ENCODE measurements at places on chromosomes 7 and 10.

- DNase-seq = no peak
These were observed 90.5 kb upstream of the FERD3L start for GRCh38 chr7:19235680-19236079.

GRCh38 chr10:72291019-72291532, 17.4 kb downstream of the DDIT4 start:
- DNase-seq = no peak

DNA sequence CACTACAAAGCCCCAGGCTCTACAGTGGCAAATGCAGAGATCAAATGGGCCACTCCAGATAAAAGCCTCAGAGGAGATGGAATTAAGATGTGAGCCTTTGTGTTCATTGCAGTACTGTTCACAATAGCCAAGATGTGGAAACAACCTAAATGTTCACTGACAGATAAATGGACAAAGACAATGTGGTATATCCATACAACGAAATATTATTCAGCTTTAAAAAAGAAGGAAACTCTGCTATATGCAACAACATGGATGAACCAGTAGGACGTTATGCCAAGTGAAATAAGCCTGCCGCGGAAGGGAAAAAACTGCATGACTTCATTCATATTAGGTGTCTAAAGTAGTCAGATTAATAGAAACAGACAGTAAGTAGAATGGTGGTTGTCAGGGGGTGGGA, 170.5 kb upstream of the TBX20 start:
- no peak for DNase-seq

DNA sequence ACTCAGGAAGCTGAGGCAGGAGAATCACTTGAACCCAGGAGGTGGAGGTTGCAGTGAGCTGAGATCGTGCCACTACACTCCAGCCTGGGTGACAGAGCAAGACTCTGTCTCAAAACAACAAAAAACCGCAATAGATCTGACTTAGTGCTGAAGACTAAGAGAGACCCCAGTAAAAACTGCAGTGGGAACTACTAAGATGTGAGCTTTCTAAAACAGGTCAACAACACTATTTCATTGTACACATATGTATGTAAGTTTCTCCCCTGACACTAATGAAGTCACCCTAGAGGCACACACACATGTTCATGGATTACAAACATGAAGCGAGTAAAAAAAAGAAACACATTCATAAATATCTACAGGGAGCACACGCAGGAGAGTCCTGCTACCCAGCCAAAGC, 68.3 kb downstream of the PDE1C start:
- DNase-seq = no peak

GRCh38 chr7:76294344-76295024, 8.0 kb upstream of the HSPB1 start:
- peak; percentile 91 for DNase-seq

- no peak for DNase-seq
These were observed 447.8 kb downstream of the INHBA start for GRCh38 chr7:41255113-41255512.

DNA sequence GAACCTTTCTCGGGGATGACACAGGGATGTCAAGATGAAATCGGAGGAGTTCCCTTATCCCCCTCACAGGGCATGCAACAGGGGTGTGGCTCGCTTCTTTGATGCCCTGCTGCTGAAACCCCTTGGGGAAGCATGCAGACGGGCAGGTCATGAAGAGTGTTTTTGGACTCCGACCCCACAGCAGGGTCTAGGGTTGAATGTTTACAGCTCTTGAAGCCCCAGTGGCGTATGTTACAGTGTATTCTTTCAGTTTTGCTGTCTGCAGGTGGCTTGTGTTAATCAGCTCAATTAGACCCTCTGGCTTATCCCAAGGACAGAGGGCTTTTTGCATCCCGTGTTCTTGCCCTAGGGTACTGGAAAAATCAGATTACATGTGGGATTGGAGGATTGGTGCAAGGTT, 446.5 kb downstream of the LRMDA start:
- DNase-seq = no peak

DNA sequence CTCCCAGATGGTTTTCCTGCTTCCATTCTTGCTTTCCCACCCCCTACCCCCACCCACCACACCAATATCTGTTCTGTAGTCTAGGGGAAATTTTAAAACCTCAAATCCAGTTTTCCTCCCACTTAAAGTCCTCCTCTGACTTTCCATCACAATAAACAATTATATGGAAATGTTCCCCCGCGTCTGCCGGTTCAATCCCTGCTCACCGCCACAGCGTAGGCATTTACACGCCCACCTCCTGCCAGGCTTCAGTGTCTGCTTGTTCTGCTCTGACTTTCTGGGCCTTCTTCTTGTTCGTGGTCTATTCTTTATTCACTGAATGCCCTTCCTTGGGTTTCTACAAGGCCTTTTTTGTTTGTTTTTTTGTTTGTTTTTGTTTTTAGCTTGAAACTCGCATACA, 633.0 kb upstream of the MKI67 start:
- no peak for DNase-seq

- no peak for DNase-seq
These were observed 433.6 kb downstream of the ACTR3B start for GRCh38 chr7:153193144-153193595.

- DNase-seq = no peak
These were observed 100.8 kb downstream of the MICALL2 start for GRCh38 chr7:1358376-1359050.

- DNase-seq = no peak
These were observed 322.8 kb downstream of the LRMDA start for GRCh38 chr10:75754096-75754831.

DNA sequence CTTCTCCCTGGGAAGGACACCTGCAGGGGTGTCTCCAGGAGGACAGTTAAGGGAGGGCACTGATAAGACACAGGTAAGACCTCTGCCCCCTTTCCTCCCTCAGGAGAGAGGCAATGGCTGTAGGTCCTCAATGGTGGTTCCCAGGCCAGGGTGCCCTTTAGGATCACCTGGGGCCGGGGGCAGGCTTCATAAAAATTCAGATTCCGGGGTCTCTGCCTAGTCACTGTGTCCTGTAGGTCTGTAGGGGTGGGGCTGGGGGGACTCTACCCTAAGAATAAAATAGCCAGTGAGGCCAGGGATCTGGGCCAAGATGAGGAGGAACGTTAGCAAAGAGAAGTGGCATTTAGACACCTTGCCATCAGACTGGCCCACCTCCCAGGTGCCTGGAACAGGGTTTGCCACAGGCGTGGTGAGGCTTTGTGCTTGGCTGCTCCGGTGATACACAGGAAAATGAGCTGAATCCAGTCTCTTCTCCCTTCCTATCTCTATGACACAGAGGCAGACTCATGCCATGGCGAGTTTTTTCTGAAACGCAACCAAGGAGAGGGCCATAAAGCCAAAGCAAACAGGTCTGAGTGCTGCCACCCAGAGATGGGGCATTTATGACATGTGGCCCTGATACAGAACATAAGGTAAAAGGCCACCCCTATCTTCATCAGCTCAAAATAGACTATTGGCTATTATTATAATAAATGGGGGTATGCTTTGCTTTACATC, 52.6 kb downstream of the SH3PXD2A start:
- DNase-seq = no peak

DNA sequence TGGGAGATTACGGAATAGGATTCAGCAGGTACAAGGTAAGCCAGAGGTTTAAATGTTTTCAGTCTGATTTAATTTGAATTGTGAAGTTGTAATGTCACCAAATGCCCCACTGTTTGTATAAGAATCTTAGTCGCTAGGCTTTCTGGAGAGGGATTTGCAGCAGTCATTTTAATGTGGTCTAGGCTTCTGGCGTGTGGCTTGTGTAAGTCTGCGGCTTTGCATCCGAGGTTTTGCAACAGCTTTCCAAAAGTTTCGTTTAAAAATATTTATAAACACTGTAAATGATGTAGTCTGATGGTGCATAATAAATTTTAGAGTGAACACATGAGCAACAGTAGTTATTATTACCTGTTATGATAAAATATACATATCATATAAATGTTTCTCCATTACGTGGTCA, 26.1 kb upstream of the BHLHA15 start:
- DNase-seq = no peak

Data from GM04504 (cell line).